ENCODE measurements at places on chromosomes 3 and 15.

GRCh38 chr15:33915571-33916407, 52.5 kb upstream of the CHRM5 start:
- DNase-seq = peak; percentile 28

DNA sequence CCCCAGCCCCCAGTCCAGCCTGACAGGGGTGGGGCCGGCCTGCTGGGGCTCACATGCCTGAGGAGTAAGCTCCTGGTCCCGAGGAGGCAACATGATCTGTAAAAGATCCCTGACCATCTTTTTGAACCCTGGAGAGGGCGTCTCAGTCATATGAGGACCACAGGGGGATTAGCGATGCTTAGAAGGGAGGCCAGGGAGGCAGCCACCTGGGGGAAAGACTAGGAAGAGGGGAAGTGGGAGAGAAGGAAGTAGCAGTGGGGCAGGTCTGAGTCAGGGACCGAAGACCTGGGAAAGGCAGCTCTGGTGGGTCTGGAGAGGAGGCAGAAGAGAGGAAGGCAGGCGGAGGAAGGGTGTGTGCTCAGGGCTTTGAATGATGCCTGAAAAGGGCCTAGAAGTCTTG, 18.9 kb downstream of the PIF1 start:
- no peak for DNase-seq

DNA sequence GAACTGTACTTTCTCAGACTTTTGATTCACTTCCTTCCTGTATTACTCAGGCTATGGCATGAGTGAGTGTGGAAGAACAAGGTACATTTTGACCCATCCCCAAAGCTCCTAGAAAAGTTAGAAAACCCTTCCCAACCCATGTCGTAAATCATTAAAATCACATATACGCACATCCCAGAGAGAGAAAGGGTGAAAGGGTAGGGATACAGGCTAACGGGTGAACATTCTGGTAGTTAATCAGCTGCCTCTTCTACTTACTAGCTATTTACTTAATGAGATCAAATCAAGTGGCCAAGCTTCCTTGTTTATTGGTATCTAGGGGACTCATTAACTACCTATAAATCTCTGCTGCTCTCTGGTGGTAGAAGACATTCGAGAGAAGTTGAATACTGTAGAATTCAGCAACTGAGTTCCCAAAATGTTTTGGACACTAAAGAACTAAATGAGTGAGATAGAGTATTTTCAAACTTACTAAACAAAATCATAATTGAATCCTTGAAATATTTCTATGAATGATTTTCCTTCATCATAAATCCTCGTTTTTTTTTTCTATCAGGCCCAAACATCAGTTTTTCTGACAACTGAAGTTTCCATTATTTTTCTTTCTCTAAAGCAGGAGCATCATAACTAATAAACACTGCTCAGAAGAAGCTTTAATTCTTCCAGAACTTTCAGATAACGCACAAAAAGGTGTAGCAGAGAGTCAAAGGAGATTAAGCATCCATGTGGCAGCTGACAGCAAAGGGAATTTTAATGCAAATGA, 124.2 kb downstream of the IMPG2 start:
- DNase-seq = peak; percentile 18

DNA sequence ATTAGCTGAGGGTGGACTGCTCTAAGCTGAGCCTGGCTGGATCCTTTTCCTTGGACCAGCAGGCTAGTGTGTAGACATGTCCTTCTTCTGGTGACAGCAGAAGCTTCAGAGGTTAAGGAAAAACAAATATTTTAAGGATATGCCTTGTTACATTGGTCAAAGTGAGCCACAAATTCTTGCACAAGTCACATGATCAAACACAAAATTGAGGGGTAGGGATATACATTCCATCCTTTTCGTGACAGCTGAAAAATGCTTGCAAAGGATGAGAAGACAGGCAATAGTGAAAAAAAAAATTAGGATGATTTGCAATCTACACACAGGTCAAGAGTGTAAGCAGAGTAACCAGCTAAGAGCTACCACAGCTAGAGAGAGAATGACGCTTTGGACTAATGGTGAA, 21.1 kb upstream of the OXTR start:
- no peak for DNase-seq

GRCh38 chr3:21274079-21274571, 476.9 kb downstream of the ZNF385D start:
- no peak for DNase-seq

DNA sequence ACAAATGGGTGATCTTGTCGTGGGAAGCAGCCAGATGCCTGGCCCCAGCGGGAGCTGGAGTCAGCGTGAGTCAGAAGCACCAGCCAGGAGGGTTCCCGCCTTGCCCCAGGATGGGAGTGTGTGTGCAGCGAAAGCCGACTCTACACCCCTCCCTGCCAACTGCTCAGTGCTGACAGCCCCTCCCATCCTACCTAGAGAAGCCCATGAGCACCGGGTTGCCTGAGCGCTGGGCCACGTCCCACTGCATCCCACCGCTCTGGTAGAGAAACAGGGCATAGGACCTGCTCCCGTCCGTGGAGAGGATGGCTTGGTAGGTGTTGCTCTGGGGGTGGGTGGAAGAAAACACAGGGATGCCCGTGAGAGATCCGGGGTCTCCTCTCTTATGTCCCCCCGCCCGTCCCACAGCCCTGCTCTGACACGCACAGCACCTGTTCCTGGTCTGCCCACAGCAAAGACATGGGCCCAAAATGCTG, 42.9 kb downstream of the MUC4 start:
- DNase-seq = no peak

GRCh38 chr3:114827495-114827894, 319.6 kb downstream of the ZBTB20 start:
- DNase-seq = no peak

DNA sequence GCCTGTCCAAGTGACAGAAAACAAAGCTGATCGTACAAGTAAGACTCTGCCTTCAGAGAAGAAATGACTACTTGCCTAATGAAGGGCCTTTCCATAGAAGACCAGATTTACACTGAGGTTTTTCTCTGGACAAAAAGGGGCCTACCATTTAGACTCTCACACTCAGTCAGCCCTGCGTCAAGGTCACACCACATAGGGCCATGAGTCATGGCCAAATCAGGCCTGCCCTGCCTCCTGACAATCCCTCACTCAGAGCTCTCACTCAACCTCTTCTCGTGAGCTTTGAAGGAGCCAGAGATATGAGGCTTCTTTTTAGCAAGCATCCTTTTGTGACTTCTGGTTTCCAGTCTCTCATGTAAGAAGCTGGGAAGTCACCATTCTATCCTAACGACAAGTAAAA, 68.1 kb upstream of the NMNAT3 start:
- no peak for DNase-seq

DNA sequence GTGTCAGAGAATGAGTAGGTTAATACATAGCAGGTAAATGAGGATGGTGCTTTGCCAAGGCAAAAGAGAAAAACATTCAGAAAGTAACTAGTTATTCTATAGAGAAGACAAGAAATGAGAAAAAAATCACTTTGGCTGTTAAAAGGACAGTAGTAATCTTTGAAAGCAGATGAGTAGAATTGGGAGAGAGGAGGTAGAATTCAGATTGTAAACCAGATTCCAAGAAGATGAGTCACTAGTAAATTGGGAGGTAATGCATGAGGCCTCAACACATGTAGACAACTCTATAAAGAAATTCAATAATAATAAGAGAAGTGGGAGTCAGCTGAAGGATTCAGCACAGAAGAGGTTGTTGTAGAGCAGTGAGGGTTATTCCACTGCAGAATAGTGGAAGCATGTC, 81.4 kb downstream of the MBNL1 start:
- no peak for DNase-seq

- no peak for DNase-seq
Observed at GRCh38 chr3:12588039-12589009, 31.4 kb downstream of the MKRN2 start.

- DNase-seq = no peak
Observed at GRCh38 chr15:75061272-75061671, 37.9 kb downstream of the PPCDC start.

Measured in right kidney (tissue), 9 donors.